ENCODE measurements at places on chromosomes 12 and 14.
A peak's percentile ranks its signal among the peaks of the same experiment; 100 is the strongest.

DNA sequence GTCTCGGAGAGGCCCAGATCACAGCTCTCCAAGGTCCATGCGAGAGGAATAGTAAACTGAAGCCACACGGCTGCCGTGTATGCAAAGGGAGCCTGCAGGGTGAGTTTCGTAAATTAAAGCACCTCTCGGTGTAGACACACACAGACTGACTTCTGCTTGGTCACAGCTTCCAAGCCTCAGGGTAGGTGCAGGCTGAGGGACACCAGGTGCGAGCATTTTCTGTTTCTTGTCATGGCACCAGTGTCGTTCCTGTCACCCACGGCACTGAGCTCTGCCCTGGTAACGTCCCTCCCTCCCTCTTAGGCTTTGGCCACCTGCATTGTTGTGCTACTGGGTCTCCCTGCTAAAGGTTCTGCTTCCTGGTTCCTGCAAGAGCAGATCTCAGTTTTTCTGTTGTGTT, 76.2 kb upstream of the DYNC1H1 start:
- no peak for DNase-seq

GRCh38 chr14:23067847-23068788, 10.8 kb upstream of the CDH24 start:
- DNase-seq: no peak

DNA sequence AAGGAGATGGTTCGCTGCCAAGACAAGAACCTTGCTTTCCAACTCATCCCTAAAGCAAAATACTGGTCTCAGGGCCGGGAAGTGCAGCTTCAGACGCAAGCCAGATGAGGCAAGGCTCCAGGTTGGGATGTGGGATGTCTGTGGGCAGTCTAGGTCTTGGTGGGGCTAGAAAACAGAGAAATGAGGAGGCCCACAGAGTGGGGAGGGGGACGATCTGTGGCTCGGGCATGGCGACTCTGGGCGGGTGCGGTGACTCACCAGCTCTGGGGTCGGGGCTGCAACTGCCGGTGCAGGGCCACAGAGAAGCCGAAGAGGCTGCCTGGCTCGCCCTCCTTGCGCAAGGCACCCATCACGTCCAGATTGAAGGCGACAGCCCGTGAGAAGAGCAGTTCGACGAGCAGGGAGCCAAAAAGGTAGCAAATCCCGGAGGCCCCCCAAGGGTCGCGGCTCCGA, 459 bp downstream of the ITGA7 start:
- peak; percentile 41 for DNase-seq

GRCh38 chr12:51895378-51896135, 7.7 kb downstream of the ANKRD33 start:
- DNase-seq: no peak

DNA sequence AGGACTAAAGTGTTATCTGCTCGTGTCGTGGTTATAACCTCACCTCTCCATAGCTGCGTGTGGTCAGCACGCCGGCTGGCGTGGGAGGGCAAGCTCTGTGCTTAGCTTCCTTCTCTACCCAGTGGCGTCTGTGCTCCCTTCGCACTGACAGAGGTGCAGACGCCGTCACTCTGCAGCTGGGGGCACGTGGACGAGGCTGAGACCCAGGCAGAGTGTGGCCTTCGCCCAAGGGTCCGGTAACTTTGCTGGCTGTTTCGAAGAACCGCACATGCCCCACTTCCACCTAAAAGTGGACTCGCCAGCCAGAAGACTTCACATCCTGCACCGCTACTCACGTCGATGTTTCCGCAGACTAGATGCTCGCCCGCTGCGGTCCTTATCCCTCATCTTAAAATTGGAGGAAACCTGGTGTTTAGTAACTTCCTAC, 35.9 kb upstream of the DYNC1H1 start:
- no peak for DNase-seq

- DNase-seq: no peak
Observed at GRCh38 chr12:123441523-123442164, 5.2 kb upstream of the RILPL2 start.

DNA sequence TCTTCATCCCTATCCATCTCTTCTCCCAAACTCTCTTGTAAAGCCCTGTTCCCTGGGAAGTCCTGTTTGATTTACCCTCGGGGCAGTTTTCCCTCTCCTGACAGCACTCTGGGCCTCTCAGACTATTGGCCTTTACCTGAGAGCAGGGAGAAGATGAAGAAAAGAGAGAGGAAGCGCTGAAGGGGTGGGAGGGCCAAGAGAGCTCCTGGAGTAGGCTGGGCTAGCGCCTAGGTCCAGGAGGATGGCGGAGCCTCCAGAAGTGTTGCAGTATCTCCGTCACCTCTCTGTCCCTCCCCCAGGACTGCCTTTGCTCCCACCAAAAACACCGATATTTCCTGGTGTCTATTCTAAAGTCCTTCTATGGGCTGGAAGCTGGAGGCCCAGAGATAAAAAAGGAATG, 5.7 kb upstream of the IGFBP6 start:
- no peak for DNase-seq

DNA sequence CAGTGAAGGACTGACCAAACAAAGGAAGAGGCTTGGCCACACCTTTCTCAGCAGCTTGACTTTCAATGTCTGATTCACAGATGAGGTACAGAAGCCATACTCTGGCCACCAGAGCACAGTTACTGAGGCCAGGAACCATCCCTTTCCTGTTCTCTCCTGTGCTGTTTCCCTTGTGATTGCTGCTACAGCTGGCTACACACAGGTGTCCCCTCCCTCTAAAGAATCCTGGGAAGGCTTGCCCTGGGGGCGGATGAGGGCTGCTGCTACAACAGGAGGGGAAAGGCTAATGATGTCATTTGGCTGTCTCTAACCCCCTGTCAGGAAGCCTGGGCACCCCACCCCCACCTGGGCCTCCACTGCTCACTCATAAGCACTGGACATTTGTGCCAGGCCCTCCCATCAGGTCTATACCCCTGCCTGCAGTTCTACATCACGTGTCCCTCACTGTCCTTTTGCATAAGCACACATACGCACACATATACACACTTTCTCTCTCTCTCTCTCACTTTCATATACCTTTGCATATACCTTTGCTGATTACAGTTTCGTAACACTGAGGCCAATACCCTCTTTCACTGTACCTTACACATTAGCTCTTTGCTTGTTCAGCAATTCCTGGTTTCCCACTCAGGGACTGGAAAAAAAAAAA, 41.4 kb downstream of the PRPF40B start:
- DNase-seq: peak; percentile 22

GRCh38 chr14:53350429-53350828, 197.3 kb upstream of the DDHD1 start:
- no peak for DNase-seq

All from HTR-8/SVneo (cell line).